ENCODE measurements at places on chromosomes 3 and 15.

- DNase-seq: no peak
These were observed 33.0 kb upstream of the CA12 start for GRCh38 chr15:63414474-63415120.

DNA sequence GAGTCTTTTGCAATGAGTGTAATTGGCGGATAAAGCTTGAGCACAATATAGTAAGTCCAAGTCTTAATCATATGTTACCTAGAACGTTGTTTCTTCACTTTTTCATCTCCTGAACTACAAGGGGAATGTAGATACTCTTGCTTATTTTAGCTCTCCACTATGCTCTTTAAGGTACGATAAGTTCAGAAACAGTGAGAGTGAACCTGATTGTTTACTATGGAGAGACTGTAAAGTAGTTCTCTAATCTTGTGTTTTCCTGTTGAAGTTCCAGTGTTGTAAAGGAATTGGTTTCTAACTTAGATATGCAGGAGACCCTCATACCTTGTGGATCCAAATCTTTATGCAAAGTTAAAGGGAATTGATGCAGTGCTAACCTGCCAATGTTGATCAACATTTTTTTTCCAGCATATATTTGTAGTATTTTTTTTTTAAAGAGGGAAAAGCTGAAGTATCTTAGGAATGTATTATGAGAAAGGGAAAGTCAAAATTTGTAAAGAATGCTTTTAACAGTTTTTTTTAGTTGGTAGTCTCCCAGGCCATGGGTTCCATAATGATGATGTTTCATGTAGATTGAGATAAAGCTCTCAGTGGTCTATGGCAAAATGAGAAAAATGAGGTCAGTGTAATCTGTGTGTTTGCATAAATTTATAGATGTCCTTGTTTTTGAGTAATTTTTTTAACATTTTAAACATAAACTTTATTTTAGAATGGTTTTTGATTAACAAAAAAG lies 14.9 kb downstream of the ATP11B start:
- no peak for DNase-seq

DNA sequence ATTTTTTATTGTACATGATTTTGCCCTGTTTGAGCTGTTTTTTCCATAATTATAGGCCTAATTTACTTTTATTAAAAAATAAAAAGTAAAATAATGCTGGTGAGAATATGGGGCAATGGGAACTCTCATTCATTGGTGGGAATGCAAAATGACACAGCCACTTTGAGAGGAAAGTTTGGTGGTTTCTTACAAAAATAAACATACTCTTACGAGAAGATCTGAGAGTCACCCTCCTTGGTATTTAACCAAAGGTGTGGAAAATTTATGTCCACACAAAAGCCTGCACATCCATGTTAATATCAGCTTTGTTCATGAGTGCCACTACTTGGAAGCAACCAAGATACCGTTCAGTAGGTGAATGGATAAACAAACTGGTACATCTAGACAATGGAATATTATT lies 9.8 kb downstream of the MUC13 start:
- DNase-seq: no peak

DNA sequence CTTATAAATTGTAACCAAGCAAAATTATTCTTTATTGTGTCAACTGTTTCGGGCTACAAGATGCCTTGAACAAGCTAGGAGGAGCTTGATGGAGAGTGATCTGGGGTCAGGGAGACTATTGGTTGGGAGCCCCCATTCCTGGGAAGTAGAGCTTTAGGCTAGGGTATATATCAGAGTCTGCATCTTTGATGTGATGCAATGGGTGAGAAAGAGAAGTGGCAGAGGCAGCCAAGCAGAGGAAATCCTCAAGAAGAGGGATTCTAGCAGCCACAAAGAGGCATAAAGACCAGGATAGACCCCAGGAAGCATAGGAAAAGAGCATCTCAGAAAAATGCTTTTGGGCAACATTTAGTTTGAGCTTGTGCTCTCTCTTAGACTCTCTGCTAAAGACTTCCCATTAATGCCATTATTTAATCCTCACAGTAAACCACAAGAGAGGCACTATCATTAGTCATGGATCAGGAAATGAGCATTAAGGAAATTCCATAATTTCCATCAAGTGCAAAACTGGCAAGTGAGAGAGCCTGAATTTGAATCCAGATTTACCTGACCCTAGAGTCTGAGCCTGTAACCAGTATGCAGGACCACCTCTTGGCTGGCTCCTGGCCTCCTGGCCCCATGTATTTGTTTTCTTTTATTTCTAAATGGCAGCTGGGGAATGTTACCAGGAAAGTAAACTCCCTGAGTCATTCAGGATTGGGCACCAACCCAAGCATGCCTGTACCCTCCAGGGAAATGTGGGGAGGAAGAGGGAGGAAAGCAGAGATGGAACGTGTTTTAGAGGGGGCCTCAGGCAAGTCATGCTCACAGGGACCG lies 118.7 kb downstream of the RPL22L1 start:
- no peak for DNase-seq

GRCh38 chr15:56804279-56804678 lies 71.0 kb upstream of the ZNF280D start:
- DNase-seq: no peak

DNA sequence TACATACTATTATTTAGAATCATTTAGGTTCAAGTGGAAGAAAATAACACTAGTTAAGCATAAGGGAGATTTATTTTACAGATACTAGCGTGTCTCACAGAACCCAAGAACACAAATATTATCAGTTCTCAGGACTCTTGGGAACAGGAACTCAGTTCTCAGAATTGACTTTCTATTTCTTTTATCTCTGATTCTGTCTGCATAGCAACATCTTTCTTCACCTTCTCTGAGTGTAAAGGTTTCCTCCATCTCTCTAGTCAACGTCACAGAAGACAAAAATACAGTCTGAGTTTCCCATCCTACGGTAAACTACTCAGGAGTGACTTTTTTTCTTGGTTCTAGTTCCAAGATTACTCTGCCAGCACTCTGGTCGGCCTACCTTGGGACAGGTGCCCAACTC lies 220.0 kb downstream of the SV2B start:
- no peak for DNase-seq

GRCh38 chr3:107657971-107658370 lies 135.2 kb downstream of the BBX start:
- DNase-seq: no peak

GRCh38 chr3:67421912-67422311 lies 232.5 kb downstream of the SUCLG2 start:
- no peak for DNase-seq

GRCh38 chr3:183266454-183266853 lies 13.4 kb downstream of the B3GNT5 start:
- no peak for DNase-seq

- no peak for DNase-seq
These were observed 66.4 kb downstream of the SEMA5B start for GRCh38 chr3:122961146-122961545.

All from activated T-cell treated with anti-CD3 and anti-CD28 coated beads for 4 hours (primary cell).